Mammary epithelial cell (primary cell): ENCODE measurements at places on chromosomes 6 and 20. TPM values are rescaled to one million over a fixed set of nuclear protein-coding genes. Genes with fewer than 3 reads are reported as not detected.
A peak's percentile ranks its signal among the peaks of the same experiment; 100 is the strongest.

Gene BNIP5
- not detected for total RNA-seq

- DNase-seq = no peak
Observed at GRCh38 chr6:99409672-99410071, 15.4 kb downstream of the PNISR start.

DNA sequence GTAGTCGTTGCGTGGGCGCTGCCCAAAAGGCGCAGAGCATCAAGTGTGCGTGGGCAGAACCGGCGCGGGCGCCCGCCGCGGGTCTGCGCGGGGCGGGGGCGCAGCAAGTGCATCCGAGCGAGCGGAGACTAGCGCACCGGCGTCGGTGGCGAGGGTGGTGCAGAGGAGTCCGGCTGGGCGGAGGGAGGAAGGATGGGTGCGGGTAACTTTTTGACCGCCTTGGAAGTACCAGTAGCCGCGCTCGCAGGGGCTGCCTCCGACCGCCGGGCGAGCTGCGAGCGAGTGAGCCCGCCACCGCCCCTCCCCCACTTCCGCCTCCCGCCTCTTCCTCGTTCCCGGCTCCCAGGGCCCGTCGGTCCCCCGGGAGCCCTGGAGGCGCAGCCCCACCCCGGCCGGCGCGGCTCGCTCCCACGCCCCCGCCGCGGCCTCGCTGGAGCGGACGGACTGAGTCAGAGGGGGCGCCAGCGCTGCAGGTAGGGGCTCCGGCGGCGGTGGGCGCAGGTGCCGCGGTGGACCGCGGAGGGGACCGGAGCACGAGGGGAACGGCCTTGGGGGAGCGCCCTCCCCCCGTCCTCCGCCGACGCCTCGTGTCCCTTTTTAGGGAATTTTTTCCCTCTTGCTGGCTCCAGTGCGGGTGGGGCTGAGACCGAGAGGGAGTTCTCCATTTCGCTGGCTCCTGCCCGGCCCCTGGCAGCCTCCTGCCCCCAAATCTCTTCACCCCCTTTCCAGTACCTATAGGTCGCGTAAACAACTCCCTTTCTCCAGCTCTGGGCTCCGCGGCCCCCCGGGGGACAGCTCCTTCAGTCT, 1.6 kb upstream of the DBNDD2 start:
- peak; percentile 40 for DNase-seq

Gene SIM1
- total RNA-seq = not detected in 2 replicates

DNA sequence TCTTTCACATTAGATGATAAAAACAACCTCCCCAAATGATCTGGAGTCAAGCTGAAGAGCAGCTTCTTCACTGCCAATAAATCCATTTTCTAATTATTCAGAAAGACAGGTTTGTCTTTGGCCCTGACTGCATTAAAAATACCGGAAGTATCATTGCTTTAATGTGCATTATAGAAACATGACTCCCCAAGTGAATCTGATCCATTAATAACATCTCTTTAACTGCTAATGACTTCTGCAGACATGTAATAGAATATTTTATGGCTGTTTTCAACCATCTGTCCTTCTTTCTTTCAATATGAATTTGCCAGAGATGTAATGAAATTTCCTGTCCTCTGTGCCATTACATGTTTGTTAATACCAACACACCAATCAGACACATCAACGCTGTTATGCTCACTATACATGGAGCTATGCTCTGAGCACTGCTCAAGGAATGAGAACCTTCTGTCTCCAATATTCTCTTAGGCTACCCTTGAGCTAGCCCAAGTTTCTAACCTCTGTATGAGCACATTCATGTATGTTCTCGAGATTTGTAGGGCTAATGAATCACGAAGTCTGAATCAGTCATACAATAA, 87.8 kb downstream of the LYRM4 start:
- DNase-seq = no peak
